ENCODE measurements at places on chromosomes 7 and 10.

DNA sequence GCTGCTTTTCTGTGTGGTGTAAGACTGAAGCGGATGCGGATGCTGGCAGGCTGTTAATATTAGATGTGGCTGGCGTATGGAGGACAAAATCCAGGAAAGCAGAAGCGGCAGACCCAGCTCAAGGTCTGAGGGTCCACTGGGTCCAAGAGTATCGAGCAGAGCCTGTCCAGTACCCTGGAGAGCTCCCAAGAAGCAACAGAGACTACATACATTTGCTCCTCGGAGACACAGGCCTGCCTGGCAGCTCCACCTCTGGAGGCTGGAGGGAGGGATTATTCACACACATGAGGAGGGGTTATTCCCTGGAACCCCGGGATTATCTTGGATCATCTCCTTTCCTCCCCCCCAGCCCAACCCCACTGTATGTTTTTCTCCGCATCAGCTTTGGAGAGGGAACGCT is 31.3 kb upstream of the LOXL4 start:
- DNase-seq, result no peak

DNA sequence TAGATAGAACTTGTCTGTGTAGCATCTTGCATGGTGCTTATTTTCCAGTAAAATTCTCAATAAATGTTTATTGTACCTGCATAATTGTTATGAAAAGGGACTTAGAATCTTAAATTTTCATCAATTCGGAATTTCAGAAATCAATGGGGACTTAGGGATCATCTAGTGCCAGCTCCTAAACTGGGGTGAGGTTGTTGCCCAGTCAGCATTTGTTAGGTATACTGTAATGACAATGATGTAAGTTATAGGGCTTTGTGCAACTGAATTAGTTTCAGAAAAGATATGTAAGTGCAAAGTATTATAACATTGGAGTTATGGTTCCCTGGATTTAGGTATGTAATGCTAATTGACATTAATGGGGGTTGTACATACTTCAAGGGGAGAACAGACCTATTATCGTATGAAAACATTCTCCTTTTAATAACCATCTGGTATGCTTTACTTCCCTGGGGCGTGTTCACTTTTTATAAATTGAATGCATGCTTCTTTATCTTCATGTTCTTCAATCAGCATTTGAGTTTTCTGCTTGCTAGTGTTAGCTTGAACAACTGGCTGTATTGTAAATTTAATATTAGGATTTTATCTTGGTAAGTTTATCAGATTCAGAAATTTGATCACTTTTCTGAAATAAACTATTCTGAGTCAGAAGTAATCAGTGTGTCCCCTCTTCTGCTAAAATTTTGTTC is 270.3 kb downstream of the BBS9 start:
- no peak for DNase-seq

- no peak for DNase-seq
Measured at GRCh38 chr10:86180861-86181260, 185.7 kb downstream of the GRID1 start.

DNA sequence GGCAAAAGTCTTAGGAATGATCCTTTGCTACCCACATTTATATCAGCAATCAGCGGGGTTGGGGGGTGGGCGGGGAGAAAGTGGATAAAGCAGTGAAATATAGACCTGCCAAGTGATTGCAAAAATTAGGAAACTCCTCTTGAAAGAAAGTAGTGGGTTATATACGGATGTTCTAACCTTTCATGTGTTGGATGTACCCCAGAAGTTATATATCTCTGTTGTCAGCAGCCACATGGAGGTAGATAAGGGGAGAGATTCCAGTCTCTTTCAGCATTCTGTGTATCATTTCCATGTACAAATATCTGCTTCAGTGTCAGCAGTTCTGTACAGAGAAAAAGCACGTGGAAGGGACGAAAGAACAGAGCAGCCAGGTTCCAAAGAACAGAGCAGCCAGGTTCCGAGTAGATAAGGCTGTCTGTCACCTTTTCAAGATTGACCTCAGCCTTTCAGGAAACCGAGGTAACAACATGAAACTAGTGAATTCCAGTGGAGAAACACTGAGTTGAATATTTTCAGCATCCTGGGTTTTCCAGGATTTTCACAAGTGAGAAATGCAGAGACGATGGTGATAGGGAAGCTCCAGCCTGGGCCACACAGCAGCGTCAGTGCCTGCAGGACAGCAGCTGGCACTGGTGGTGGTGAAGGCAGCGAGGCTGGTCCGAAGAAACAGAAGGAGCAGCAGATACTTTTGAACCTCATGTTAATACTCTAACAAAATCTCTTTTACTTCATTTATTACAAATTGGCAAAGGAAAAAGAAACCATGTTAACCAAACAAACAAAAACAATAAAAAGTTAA is 212.3 kb downstream of the C7orf25 start:
- DNase-seq, result no peak

- DNase-seq, result no peak
Measured at GRCh38 chr7:134780166-134780828, 863 bp downstream of the CALD1 start.

- DNase-seq, result no peak
Measured at GRCh38 chr7:44311561-44312495, 13.6 kb downstream of the CAMK2B start.

DNA sequence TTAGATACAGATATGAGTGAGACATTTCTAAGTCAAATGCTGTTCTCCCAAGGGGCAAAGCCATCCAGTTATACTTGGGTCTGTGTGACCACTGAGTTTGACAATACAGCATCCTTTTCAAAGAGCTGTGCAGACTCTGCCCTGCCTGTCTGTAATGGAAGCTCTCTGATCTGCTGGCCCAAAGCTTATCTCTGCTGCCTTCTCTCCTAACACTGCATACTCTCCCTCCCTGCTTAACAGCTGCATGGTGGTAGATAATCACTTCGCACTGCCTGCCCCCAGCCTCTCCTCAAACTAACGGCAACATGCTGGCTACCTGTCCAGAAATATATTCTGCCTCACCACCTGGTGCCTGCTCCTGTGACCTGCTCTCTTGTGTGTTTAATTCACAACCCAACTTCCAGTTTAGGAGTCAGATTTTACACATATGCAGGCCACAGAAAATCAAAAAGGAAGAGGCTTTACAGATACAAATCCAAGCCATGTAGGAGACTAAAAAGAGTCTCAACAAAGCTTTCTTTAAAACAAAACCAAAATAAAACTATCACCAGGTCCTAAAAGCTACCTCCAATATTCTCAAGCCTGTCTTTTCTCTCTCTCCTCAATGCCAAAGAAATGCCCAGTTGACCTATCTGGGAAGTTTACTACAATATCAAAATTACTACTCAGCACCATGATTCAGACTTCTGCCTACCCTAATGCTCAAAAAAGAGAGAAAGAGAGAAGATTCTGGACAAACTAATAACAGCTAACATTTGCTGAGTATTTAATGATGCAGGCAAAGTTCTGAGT is 145.6 kb downstream of the RELN start:
- no peak for DNase-seq

- no peak for DNase-seq
Measured at GRCh38 chr10:68562661-68563570, 2.8 kb downstream of the TET1 start.

GRCh38 chr7:75611557-75612178 is 119.5 kb downstream of the SPDYE5 start:
- peak; percentile 83 for DNase-seq

- DNase-seq, result no peak
Measured at GRCh38 chr10:82757397-82757796, 882.4 kb downstream of the NRG3 start.

- DNase-seq, result no peak
Measured at GRCh38 chr7:138395763-138396162, 64.3 kb upstream of the TRIM24 start.

- DNase-seq, result no peak
Measured at GRCh38 chr7:68752485-68753178, 845.6 kb upstream of the AUTS2 start.

GRCh38 chr10:51691135-51691534 is 8.3 kb downstream of the CSTF2T start:
- no peak for DNase-seq

GRCh38 chr7:135374736-135375135 is 135.2 kb downstream of the CNOT4 start:
- no peak for DNase-seq

DNA sequence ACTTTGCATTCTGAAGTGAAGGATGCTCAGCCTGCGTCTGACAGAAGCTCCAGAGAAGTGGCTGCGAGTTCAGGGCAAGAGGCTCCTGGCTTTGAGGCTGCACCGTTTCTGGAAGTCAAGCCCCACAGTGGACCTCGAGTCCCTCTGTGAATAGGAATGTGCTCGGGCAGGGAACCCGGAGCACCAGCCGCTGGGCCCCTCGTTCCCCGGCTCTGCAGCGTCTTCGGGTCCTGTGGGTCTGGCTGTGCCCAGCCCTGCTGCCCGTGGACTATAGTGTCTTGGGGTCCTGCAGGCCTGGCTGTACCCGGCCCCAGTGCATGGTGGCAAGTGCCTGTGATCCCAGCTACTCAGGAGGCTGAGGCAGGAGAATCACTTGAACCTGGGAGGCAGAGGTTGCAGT is 45.3 kb upstream of the PRKAR1B start:
- DNase-seq, result no peak

- DNase-seq, result peak; percentile 42
Measured at GRCh38 chr10:48523212-48523819, 81.6 kb downstream of the ARHGAP22 start.

GRCh38 chr10:46291817-46292572 is 5.2 kb downstream of the ANTXRL start:
- no peak for DNase-seq

DNA sequence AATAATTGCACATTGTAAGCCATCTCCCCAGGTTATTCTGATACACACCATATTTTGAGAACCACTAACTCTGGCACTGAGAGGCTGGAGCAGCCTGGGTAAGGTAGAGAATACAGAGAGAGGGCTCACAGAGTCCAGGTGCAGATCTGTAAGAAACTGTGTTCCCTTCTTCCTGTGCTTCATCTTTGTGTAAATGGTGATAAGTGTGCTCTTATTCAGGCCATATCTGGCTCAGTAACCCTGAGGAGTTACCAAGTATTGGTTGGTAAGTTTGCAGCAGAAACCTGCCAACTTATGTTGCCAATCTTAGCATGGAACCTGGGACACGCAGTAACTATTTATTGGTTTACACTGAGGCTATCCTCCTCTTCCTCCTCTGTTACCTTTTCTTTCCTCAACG is 16.2 kb upstream of the ICA1 start:
- DNase-seq, result no peak

All from frontal cortex (tissue), 4 donors.